Activated naive CD4-positive, alpha-beta T cell treated with anti-CD3 and anti-CD28 coated beads, Interleukin-2, amount 10 ng/mL, durations not matched to agents 7 days and 5 days (primary cell): ENCODE measurements at places on chromosomes 16 and 17.

DNA sequence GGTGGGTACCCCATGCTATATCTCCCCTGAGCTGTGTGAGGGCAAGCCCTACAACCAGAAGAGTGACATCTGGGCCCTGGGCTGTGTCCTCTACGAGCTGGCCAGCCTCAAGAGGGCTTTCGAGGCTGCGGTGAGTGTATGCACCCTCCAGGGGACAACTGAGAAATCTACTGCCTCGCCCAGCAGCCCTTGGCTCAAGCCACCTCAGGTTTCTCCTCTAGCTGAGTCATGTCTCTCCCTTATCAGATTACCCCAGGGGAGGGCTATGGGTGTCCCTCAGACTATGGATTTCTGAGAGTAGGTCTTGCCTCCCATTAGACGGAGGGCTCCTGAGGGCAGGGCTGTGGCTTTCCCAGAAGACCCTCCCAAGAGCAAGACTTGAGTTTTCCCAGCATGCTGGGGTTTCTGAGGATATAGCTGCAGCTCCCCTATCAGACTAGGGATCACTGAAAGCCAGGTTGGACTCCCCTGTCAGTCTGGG is 6.7 kb downstream of the NEK8 start:
- no peak for DNase-seq

- no peak for DNase-seq
Measured at GRCh38 chr17:77356690-77357201, 216.0 kb downstream of the SEC14L1 start.

DNA sequence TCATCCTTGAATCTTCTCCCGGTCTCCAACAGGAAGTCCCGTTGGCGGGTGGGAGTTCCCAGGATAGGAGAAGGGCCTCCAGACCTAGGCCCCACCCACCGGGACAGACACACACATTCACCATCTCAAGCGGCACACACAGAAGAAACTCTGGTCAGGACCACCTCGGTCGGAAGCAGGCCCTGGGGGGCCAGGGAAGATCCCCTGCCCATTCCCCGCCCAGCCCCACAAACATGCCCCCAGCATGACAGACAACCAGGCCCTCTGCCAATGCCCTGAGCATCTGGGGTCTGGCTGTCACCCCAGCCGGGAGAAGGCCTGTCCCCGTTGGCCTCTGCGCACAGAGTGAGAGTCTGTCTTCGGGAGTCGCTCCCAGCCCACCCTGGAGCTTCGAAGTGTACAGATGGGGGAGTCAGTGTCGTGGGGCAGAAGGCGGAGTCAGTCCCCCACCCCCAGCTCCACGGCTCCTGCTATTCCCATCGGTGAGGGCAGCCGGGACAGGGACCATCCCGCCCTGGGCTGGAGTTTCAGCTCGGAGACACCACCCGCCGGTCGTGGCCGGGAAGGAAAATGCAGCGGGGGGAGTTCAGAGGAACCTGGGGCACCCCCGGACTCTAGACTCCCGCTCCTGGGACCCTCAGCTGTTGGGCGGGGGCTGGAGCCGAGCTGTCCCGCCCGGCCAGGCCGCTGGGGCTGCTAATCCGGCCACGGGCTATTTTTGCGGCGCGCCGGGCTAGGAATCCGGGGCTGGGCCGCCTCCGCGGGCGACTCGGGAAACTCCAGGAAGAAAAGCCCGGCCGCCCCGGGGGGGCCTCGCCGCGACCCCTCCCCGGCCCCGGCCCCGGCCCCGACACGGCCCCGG is 660 bp downstream of the RHBDF1 start:
- no peak for DNase-seq

- DNase-seq = no peak
Measured at GRCh38 chr16:47493381-47494337, 32.5 kb downstream of the PHKB start.

DNA sequence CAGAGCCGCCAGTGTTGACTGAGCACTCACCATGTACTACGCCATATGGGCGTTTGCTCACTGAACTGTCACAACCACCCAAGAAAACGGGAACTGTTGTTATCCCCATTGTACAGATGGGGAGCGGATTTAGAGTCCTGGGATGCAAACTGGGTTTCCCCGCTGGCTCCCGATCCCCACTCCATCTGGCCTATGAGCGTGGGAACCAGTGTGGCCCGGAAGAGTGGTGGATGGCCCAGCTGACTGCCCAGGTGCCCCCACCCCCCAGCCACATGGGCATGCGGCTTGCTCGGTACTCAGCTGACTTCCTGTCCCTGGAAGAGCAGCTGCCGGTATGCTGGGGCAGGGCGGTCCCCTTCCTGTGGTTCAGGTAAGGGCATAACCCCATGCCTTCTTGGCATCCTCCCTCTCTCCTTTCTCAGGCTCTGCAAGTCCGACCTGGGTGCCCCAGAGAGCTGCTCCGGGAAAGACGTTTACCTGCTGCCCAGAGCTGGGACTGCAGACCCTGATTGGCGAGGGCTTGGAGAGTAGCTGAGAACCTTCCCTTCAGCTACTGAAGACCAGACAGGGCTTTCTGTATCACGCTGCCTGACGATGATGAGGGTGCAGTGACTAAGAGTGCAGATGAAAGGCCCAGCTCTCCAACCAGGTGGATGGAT is 16.2 kb downstream of the SOCS3 start:
- peak; percentile 91 for DNase-seq

GRCh38 chr16:49158029-49158642 is 123.5 kb downstream of the CBLN1 start:
- peak; percentile 47 for DNase-seq

- no peak for DNase-seq
Measured at GRCh38 chr17:39916918-39917317, 1.5 kb downstream of the GSDMB start.

- no peak for DNase-seq
Measured at GRCh38 chr17:73984941-73985340, 218.5 kb upstream of the RPL38 start.

- DNase-seq = no peak
Measured at GRCh38 chr17:70183508-70183907, 14.2 kb downstream of the KCNJ2 start.

DNA sequence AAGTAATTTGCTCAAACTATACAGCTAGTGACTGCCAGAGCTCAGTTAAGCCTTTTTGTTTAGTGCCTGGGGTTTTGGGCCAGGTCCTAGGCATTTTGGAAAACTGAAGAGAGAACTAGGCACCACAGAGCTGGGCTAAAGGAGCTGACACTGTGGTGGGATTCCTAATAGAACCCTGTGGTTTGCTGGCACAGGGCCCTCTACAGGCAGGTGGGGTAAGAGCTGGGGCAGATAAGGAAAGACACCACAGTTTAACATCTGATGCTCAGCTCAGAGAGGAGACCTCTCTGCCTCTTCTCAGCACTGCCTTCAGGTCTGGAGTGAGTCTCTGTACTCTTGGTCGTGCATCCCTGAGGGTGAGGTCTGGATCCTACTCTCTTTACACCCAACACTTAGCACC is 121.2 kb downstream of the SNX11 start:
- no peak for DNase-seq

GRCh38 chr16:87895641-87896141 is 26.4 kb upstream of the SLC7A5 start:
- DNase-seq = peak; percentile 87

DNA sequence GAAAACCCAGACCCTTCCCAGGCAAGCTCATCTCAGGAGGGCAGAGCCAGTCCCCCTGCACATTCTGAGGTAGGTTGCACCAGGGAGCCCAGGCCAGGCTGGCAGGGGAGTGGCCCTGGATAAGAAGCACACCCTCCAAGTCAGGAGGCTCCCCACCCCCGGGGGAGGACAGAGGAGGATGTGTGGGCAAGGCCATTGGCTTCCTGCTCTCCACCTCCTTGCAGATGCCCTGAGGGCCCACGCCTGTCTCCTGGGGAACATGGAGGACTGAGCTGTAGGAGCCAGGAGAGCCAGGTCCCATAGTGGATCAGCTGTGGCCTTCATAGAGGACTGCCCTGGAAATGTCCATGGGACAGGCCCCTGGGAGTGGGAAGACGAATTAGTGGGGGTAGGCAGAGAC is 126.7 kb downstream of the IRF8 start:
- DNase-seq = no peak

DNA sequence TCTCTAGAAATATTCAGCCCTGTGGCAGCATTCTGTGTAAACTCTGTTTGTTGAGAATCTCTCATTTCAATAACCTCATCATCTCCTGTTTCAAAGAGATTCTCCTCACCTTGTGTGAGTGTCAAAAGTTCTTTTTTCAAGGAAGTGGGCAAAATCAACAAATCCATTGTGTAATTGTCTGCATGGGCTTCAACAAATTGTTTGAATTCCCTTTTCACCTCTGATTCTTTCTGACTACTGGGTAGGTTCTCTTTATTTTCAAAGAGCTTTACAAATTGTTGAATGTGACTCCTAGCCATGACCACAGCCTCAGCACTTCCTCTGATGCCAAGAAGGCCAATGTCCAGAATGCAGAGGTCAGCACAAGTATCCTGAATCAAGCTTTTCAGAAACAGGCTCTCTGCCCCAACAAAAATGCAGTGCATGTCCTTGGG is 48.0 kb downstream of the N4BP1 start:
- no peak for DNase-seq

DNA sequence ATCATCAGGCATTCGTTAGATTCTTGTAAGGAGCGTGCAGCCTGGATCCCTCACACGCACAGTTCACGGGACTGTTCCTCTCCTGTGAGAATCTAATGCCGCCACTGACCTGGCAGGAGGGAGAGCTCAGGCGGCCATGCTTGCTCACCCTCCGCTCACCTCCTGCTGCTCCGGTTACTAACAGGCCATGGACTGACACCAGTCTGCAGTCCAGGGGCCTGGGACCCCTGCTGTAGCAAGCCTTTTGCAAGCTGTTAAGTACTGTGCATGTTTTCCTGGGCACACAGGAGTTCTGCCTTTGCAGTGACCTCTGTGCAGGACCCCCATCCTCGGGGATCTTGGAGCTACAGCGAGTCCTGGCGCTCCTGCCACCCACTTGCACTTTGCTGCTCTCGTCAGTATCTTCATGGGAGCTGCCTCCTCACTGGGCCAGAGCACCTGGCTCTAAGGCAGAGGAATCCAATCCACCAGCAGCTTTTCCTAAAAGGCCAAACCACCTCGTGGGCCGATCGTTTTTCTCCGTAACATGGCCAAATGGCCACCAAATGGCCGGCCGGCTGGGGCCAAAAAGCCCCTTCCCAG is 230.6 kb downstream of the FOXL1 start:
- no peak for DNase-seq

GRCh38 chr16:80932708-80933095 is 74.0 kb downstream of the CMC2 start:
- DNase-seq = no peak

- no peak for DNase-seq
Measured at GRCh38 chr17:61015966-61016365, 338.3 kb downstream of the BCAS3 start.

DNA sequence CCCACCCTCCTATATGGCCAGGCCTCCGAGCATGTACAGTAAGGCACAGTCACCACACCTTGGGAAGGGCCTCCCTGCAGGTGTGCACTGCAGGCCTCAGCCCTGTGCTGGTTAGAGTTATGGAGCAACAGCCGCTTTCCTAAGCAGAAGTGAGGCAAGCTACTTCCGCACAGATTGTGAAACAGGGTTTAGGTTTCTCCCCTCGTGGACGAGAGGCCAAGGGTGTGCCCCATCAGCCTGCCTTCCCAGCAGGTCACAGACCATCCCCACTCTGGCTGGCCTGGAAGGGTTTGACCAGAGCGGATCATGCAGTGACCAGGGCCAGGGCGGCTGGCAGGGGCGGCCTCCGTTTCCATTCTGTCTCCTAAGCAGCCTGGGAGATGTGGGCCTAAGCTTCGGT is 4.7 kb downstream of the MSRB1 start:
- no peak for DNase-seq

DNA sequence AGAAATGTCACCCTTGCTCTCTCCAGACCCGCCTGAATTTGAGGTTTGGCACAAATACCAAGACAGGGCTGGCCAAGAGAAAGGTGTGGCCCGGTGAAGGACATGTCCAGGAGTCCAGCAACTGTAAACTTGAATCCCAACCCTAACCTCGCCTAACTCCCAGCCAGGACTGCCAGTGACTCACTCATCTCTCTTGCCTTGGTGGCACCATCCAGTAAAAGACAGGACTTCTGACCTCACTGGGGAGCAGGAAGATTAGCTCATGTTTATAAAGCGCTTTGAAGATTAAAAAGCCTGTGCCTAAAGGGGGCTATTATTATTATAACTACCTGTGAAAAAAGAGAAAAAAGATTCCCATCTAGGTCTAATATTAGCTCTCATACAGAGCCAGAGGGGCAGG is 335.3 kb downstream of the SOX9 start:
- DNase-seq = no peak

DNA sequence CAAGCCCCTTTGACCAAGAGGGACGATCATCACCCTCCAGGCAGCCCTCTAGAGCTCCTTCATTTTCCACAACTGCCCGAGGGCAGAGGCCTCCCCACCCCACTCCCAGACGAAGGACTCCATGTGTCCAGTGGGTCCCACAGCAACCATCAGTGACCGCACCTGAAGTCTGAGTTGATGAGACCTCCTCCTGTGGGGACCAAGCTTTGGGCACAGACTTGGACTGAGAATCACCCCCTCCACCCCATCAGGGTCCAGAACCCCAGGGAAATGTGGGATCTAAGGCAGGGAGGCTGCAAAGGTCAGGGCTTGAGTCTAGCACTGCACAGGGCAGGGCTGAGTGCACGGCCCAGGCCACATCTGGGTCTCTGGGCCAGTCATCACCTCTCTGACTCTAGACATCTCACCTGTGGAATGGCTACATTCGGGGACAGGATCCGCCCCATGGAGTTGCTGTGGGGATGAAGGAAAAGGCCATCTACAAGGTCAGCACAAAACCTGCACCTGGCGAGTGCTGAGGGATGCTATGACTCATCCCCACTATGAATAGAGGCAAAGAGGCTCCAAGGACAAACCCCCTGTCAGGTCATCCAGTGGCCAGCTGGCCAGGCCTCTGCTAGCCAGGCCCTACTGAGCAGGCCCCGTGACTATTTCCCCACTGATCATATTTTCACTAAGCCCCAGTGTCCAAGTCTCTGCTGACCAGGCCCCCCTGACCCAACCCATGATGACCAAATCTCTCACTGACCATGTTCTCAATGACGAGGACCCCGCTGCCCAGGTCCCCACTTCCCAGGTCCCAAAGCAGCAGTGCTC is 38.4 kb downstream of the TNFRSF13B start:
- no peak for DNase-seq

DNA sequence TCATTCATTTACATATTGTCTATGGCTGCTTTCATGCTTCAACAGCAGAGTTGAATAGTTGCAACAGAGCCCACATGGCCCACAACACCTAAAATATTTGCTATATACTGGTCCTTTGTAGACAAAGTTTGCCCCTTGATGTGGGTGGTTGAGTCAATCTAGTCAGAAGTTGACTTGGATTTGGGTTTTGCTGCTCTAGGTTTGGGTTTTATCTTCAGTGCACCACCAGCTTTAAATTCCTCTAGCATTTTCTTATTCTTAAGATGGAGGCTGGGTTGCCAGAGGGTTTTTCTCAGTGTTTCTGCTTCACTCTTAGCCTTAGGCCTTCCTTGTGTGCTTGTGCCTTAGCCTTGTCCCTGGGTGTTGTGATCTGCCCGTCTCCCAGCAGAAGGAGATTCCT is 51.0 kb downstream of the CCDC182 start:
- no peak for DNase-seq
